Mucosa of descending colon (tissue), 3 donors: ENCODE measurements at places on chromosomes 2 and 18. TPM values are rescaled to one million over a fixed set of nuclear protein-coding genes. Genes with fewer than 3 reads are reported as not detected.

Gene SPEG
- 22.2 TPM for total RNA-seq

Gene DCTN1
- 116 TPM for total RNA-seq

GRCh38 chr18:62832282-62832681, 116.9 kb downstream of the PHLPP1 start:
- no peak for DNase-seq

Gene KCNG2
- not detected for total RNA-seq

DNA sequence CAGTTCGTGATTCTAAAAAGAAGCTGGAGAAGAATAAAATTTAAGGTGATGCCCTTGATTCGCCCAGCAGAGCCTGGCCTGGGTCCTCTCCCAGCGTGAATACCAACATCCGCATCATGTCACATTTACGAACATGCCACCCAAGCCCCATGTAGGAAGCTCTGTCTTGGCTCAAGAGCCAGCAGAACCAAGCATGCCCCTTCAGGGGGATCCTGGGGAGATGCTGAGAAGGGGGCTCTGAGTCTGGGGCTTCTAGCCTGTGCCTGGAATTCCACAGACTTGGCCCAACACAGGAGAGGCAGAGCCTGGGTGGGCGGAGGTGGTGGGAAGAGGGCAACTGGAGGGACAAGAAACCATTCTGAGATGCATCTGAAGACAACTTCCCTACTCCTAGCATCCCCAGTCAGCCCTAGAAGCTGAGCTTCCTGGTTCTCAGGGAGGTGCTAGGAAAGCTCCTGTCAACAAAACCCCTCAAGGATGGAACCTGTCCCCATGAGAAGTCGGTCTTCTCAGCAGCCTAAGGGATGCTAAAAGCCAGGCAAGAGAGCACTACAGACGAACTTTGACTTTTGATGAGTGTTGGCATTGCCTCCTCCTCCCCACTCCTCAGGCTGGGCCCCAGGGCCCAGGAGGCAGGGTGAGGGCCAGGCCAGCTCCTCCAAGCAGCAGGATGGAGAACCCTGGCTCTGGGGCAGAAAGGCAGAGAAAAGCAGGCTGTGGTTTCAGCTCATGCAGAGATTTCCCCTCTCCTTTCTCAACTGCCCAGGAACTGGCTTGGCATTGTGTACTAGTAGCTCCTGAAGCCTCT, 57.9 kb downstream of the POLR1A start:
- DNase-seq = no peak
